ENCODE measurements at places on chromosomes 7 and 10. TPM values are rescaled to one million over a fixed set of nuclear protein-coding genes. Genes with fewer than 3 reads are reported as not detected.

ASB10 gene
- not detected for total RNA-seq

ELN gene
- 0.19 TPM for total RNA-seq

NXPH1 gene
- not detected for total RNA-seq

CHRM2 gene
- total RNA-seq = not detected

NUPR2 gene
- total RNA-seq = not detected

PWWP2B gene
- 0.72 TPM for total RNA-seq

OR13A1 gene
- 0.23 TPM for total RNA-seq

C10orf62 gene
- total RNA-seq = not detected

A1CF gene
- total RNA-seq = 0.10 TPM

SPRN gene
- total RNA-seq = not detected

EPHA1 gene
- 0.21 TPM for total RNA-seq

RAMP3 gene
- total RNA-seq = not detected

PPP1R3C gene
- total RNA-seq = 0.16 TPM

PPP1R17 gene
- total RNA-seq = not detected

ANKRD61 gene
- not detected for total RNA-seq

KAZALD1 gene
- total RNA-seq = 4.3 TPM

CFTR gene
- 0.21 TPM for total RNA-seq

IL6 gene
- not detected for total RNA-seq

CPEB3 gene
- 1.7 TPM for total RNA-seq

HNRNPH3 gene
- total RNA-seq = 104 TPM

NEURL1 gene
- 0.05 TPM for total RNA-seq

ABCA13 gene
- 0.03 TPM for total RNA-seq

ADIRF gene
- total RNA-seq = 0.64 TPM

BTBD16 gene
- total RNA-seq = not detected

MCM10 gene
- total RNA-seq = 30.7 TPM

MYO1G gene
- 224 TPM for total RNA-seq

ZNF736 gene
- total RNA-seq = 21.4 TPM

ACSM6 gene
- total RNA-seq = not detected

UCMA gene
- not detected for total RNA-seq

NUTM2D gene
- total RNA-seq = 1.6 TPM

TRIM73 gene
- total RNA-seq = 3.6 TPM

ANXA8L1 gene
- total RNA-seq = not detected

IDE gene
- total RNA-seq = 45.4 TPM

TAF6 gene
- 42.1 TPM for total RNA-seq

GIMAP6 gene
- total RNA-seq = 36.2 TPM

TIMM23 gene
- total RNA-seq = 90.0 TPM

TLX1 gene
- not detected for total RNA-seq

MYOZ1 gene
- total RNA-seq = 0.66 TPM

SLC39A12 gene
- total RNA-seq = 0.67 TPM

IFIT1B gene
- not detected for total RNA-seq

CDK14 gene
- total RNA-seq = 56.7 TPM

ADAM22 gene
- 13.3 TPM for total RNA-seq

EIF5AL1 gene
- total RNA-seq = 0.26 TPM

ATP6V0A4 gene
- not detected for total RNA-seq

LRRC17 gene
- total RNA-seq = not detected

SLC13A1 gene
- total RNA-seq = 0.10 TPM

SPAM1 gene
- not detected for total RNA-seq

TASOR2 gene
- total RNA-seq = 49.5 TPM

DNAJC9 gene
- 38.4 TPM for total RNA-seq

PLEKHS1 gene
- not detected for total RNA-seq
